ENCODE measurements at places on chromosomes 1 and 21.

GRCh38 chr21:39467746-39468145 is 16.0 kb downstream of the SH3BGR start:
- no peak for DNase-seq

GRCh38 chr1:47991187-47991586 is 6.0 kb downstream of the TRABD2B start:
- no peak for DNase-seq

DNA sequence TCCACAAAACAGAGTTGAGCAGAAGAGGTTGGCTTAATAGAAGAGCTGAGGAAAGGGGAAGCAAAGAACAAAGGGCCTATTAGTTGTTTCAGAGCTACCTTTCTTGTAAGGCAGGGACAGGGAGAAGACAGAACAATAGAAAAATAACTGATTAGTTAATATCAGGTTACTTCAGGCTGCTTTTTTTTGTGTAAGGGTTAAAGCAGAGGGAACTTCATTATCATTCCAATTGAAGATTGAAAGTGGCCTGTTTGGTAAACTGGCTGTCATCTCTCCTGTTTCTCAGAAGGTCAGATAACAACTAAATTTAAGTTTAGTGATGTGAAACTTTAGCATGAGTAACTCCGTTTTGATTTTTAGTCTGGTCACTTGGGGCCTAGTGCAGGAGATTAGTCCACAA is 22.3 kb downstream of the CDC42 start:
- no peak for DNase-seq

GRCh38 chr1:154753426-154753825 is 116.7 kb downstream of the KCNN3 start:
- no peak for DNase-seq

GRCh38 chr1:201376464-201377374 is 761 bp downstream of the TNNT2 start:
- peak; percentile 72 for DNase-seq

- DNase-seq, result no peak
These were observed 73.3 kb upstream of the HMGB4 start for GRCh38 chr1:33790577-33790976.

DNA sequence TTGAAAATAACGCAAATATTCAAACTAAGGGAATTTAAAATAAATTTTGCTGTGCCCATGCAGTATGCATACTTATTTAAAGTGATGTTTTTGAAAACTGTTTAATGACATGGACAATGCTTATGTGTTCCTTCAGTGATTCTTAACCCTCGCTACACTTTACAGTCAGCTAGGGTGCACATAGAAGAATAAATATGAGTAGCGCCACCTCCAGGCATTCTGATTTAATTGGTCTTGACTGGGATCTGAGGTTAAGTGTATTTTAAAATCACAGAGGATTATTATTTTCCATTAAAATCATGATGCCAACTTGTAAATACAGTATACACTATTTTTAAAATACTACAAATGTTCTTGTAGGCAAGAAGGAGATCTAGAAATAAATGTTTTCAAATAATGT is 373.5 kb upstream of the ADGRL4 start:
- no peak for DNase-seq

DNA sequence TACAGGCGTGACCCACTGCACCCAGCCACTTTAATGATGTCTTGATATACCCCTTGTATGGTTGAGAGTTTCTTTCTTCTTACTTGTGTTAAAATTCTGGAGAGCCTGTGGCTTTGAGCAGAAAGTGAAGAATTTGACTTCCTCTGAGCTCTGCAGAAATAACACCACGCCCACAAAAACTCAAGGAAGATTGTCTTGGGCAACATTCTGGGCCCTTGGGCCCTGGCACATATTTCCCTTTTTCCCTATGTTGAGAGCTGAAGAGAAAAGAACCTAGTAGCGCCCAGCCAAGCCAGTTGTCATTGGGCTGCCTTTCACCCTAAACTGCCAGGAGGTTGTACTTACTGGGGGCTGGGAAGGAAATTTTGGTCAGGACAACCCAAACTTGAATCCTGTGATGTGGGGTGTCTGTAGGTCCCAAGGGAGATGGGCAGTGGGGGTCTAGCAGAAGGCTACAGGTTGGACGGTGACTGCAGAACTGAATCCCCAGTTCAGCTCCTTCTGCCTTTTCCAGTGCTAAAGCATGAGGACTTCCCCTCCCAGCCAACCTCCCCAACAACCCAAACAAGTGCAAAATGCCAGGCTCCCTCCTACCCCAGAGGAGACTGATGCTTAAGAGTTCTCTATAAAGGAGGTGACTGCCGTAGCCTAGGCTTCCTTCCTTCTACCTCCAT is 11.7 kb upstream of the SNAPIN start:
- DNase-seq, result no peak

DNA sequence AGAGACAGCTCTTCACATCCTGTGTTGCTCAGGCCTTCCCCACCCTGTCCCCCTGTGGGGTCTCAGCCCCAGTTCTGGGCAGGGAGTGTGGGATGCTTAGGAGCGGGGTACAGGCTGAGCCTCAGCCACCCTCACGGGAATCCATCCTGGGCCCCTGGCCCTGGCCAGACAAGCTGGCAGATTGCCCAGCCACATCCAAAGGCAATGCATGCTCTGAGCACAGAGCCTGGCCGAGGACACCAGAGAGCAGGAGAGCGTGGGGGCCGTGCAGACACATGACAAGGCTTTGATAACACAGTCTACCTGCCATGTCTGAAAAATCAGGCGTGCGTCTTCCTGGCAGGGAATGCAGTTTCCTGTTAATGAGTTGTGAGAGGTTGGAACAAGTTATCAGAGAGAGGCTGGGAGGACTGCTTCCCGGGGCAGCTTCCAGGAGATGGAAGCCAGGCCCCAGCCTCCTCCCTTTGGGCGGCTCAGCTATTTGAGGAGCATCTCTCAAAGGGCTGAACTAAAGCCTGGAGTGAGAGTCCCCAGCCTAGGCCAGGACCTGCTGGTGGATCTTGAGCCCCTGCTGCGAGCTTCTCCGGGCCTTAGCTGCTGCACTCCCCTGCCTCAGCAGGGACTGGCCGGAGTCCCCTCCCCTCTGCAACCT is 72.2 kb upstream of the SELENON start:
- no peak for DNase-seq

DNA sequence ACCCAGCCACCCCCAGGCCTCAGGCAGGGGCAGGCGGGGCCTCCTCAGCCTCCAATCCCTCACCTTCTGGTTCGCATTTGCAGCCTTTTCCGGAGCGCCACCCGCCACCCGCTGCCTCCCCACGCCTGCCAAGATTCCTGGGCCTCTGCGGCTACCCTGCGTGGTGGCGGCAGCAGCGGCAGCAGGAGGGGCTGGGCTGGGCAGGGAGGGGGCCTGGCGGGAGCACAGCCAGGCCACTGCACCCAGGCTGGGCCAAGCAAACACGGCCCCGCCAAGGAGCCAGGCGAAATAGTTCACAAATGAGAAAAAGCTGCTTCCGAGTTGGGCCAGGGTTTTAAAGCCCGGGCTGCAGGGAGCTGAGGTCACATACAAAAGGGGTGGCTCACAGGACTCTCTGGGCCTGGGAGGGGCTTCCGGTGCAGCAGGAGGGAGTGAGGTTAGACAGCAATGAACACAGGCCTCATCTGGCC is 9.8 kb downstream of the COL8A2 start:
- no peak for DNase-seq

DNA sequence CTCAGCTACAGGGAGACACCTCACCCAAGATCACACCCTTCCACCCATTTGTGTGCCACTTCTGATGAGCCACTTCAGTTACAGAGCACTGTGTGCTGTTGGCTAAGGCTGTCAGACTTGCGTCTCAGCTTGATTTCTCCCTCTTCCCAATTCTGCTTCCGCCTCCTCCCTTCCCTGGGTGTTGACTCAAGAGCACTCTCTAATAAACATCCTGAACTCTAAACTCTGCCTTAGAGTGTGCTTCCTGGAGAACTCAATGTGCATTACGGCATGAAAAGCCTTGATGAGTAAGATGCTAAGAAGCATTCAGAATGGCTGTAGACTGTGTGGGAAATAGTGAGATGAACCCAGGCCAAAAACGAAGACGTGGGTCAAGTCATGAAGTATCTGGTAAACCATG is 54.9 kb upstream of the S1PR1 start:
- no peak for DNase-seq

DNA sequence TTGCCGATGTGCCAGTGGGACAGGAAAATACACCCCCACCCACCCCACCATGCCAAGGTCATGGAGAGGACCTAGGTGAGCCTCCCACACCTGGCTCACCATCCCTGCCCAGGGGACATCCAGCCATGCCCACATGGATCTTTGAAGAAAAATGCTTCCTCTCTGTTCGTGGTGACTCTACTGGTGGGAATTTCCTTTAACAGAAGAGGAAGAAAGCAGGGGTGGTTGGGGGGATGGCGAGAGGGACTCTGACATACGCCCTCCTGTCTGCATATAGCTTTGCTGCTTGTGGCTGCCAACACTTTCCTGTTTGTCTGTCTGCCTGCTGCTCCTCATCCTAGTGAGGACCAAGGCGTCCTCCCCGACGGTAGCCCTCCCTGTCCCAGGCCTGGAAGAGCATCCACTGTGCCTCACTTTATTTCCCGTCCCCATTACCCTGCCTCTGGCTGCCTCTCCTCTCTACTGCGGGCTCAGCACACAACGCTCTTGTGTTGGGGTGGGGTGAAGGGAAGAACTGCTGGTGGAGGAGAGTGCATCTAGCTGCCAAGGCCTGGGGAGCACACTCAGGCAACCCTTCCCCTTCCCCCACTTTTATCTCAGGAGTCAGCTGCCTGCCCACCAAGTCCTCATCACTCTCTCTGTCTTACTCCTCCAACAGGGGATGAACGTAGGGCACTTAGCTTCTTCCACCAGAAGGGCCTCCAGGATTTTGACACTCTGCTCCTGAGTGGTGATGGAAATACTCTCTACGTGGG is 2.5 kb downstream of the SEMA4A start:
- DNase-seq, result no peak

- no peak for DNase-seq
These were observed 38.2 kb downstream of the ARID1A start for GRCh38 chr1:26733982-26734381.

DNA sequence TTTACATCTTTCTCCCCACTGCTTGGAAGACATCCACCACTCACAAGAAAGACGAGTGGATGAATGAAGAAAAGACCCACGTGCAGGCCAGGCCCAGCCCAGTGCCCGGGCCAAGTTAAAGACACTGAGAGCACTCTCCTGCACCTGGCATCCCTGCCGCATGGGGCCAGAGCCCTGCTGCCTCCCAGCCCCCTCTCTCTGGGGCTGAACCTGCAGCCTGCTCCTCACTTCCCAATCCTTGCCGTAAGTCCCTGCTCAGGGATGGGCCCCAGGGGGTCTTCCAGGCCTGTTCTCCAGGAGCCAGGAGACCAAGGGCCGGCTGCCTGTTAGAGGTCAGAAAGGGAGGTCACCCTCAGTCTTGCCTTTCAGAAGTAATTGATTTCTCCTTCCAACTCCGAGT is 168.5 kb upstream of the ZC3H12A start:
- no peak for DNase-seq

DNA sequence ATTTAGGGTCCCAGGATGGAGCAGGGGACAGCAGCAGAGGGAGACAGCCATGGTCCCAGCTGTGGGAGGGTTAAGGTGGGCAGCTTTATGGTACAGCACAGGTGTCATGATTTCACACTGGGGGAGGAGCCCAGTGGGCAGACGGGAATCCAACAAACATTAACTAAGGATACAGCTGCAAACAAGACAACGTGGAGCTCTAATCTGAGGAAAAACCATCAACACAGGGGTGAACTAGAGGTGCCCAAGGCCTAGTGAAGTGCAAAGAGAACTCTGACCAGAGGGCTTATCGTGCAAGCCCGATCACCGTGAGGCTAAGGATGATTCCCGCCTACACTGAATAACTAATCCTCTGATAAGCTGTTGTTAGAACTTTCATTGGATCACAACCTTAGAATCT is 18.7 kb downstream of the ECE1 start:
- DNase-seq, result no peak

GRCh38 chr1:229006121-229006870 is 264.6 kb upstream of the RAB4A start:
- no peak for DNase-seq

- DNase-seq, result no peak
These were observed 87.6 kb downstream of the DRAM2 start for GRCh38 chr1:111052246-111052645.

DNA sequence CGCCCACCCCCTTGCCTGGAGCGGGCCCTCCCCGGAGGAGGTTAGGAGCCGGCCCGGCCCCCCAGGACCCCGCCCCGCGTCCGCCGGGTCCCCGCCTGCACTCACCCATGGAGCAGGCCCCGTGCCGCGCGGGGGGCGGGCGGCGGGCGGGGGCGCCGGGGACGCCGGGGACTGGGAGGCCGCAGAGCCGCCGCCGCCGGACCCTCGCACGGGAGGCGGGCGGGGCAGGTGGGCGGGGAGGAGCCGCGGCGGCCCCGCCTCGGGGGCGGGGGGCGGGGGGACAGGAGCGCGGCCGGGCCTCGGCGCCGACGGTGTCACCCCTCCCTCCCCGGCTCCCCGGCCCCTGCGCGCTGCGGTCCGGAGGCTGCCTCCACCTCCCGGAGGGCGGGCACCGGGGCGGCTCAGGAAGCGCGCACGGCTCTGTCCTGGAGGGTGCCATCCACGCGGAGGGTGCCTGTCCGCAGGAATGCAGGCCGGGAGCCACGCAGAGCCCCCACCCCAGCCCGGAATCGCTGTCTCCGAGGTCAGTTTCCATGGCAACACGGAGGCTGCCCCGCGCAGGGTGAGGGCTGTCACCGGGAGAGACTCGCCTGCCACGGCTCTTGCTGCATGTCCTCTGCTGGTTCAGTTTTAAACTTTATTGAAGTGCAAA is 5.9 kb upstream of the PLEKHG5 start:
- DNase-seq, result peak; percentile 67

DNA sequence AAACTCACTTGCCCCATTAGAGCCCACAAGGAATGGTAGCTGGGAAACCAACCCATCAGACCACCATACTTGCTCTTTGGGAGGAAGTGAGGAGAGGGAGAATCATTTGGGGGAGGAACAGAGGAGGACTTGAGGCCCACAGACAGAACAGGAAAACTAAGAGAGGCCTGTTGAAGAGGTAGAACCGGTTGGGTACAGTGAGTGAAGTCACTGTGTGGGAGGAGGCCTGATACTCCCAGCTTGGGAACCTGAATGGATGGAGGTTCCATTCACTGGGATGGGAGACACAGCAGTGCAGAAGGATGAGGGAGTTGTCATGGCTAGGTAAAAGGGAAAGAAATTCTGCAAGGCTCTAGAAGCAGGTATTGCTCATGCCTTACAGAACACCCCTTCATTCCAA is 63.4 kb upstream of the PSEN2 start:
- DNase-seq, result no peak

GRCh38 chr1:199029855-199030254 is 391.0 kb downstream of the PTPRC start:
- no peak for DNase-seq

DNA sequence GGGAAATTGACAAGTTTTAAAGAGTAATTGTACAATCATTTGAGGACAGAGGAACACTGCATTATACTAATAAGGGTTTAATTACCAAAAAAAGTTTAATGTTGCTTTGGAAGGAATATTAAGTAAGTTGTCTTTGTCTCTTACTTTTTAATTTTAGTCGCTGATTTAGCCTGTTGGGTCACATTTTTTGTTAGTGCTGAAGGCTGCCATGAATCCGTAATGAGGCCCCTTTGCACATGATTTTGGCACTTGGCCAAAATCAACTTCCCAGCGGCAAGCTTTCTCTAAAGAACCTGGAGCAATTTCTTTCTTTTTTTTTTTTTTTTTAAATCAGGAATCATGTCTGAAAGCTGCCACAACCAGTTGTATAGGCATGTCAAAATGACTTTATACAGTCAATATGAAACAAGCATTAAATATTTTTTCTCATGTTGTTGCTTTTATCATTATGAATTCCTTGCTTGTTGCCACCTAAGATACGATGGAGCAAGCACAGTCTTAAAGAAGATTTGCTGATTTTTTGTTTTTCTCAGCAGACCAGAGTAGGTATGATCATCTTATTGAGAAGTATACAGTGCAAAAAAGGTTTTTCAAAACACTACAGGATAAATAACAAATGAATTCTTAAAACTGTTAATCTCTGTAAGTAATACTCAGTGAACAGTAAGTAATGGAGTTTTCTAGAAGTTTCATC is 690.4 kb downstream of the USP25 start:
- no peak for DNase-seq

All from GM10248 (cell line).